ENCODE measurements at places on chromosomes 16 and 17. TPM values are rescaled to one million over a fixed set of nuclear protein-coding genes. Genes with fewer than 3 reads are reported as not detected.

GRCh38 chr17:66491213-66491612 is 188.8 kb downstream of the PRKCA start:
- no peak overlapping the region for H3K4me3 ChIP-seq
- no peaks in the 10 kb centered on the region for H3K36me3 ChIP-seq
- DNase-seq, result no peak
- no peaks in the 10 kb centered on the region for H3K27me3 ChIP-seq
- no peak overlapping the region for H3K27ac ChIP-seq

GRCh38 chr17:73748508-73748907 is 104.3 kb upstream of the SDK2 start:
- DNase-seq, result no peak
- peaks cover 18% of the 10 kb centered on the region for H3K4me1 ChIP-seq
- no peak overlapping the region for H3K27ac ChIP-seq
- no peak overlapping the region for H3K4me3 ChIP-seq

DNA sequence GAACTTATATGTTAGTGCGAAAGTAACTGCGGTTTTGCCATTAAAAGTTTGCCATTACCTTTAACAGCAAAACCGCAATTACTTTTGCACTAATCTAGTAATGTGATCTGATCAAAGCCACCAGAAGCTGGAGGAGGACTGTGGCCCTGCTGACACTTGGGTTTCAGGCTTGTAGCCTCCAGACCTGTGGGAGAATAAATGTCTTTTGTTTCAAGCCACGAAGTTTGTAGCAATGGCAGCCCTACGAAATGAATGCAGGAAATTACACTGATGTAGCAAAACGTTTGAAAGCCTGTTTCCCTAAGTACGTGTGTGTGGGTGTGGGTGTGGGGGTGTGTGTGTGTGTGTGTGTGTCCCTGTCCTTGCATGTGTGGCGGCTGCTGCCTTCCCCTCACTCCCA is 66.6 kb downstream of the WSB1 start:
- H3K36me3 ChIP-seq, result no peaks in the 10 kb centered on the region
- DNase-seq, result no peak
- no peaks in the 10 kb centered on the region for H3K4me1 ChIP-seq
- H3K27ac ChIP-seq, result no peak overlapping the region

- no peak within 1 kb of the TSS for H3K4me3 ChIP-seq
- DNase-seq, result no peak
- no peak within 1 kb of the TSS for H3K27ac ChIP-seq
- peaks cover 72% of the 10 kb centered on the region for H3K27me3 ChIP-seq
- peaks cover 5% of the 10 kb centered on the region for H3K4me1 ChIP-seq
Measured at GRCh38 chr17:48626245-48627117, at the start of gene HOXB9. Gene HOXB9, minus strand, starts transcription at chr17:48626358. Its CDS starts 89 bp downstream, at chr17:48626269.

- no peak for DNase-seq
- H3K4me3 ChIP-seq, result no peak overlapping the region
- peaks cover 16% of the 10 kb centered on the region for H3K4me1 ChIP-seq
- H3K36me3 ChIP-seq, result peaks cover 54% of the 10 kb centered on the region
- no peaks in the 10 kb centered on the region for H3K27me3 ChIP-seq
- H3K27ac ChIP-seq, result no peak overlapping the region
Measured at GRCh38 chr17:49836111-49837030, 11.5 kb downstream of the TAC4 start.

DNA sequence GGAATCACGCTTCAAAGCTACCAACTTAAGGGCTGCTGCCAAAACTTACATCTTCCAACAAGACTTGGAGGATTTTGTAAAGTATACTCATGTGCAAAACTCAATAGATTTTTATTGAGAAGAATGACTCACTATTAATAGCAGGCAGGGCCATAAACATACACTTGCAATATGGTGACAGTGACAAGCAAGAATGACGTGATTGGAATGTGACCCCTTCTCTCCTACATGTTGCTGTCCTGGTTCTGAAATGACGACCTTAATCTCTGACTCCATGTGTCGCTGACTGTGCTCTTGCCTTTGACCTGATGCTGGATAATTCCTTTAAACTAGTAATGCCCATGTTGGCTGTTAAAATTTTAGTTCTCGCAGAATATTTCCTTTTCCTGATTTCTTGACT is 174.5 kb downstream of the PARN start:
- DNase-seq, result no peak
- no peaks in the 10 kb centered on the region for H3K27me3 ChIP-seq
- no peak overlapping the region for H3K4me3 ChIP-seq
- H3K4me1 ChIP-seq, result no peaks in the 10 kb centered on the region

GRCh38 chr16:970386-970765 is 408 bp downstream of the LMF1 start:
- H3K4me1 ChIP-seq, result peaks cover 12% of the 10 kb centered on the region
- DNase-seq, result no peak
- no peaks in the 10 kb centered on the region for H3K27me3 ChIP-seq
- H3K27ac ChIP-seq, result peak overlapping the region; percentile 42
- H3K4me3 ChIP-seq, result peak overlapping the region; percentile 86
- peaks cover 20% of the 10 kb centered on the region for H3K36me3 ChIP-seq

DNA sequence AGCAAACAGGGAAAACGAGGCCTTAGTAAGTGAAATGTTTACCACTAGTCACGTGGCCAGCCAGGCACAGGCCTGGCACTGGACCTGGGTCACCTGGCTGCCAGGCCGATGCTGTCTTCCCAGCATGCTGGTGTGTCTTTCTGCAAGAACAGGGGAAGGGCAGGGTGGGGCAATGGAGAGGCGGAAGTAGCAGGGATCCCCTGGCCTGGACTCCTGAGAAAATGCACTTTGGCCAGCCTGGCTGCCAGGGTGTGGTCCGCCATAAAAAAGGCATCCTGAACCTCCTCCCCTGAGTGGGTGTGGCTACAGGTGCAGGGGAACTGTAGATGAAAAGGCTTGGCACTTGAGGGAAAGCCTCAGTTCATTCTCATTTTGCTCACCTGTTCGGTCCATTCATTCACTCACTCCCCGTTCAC is 1.0 kb upstream of the ANKRD40CL start:
- H3K4me3 ChIP-seq, result no peak overlapping the region
- no peak overlapping the region for H3K27ac ChIP-seq
- H3K36me3 ChIP-seq, result no peaks in the 10 kb centered on the region
- peaks cover 31% of the 10 kb centered on the region for H3K4me1 ChIP-seq
- no peaks in the 10 kb centered on the region for H3K27me3 ChIP-seq

DNA sequence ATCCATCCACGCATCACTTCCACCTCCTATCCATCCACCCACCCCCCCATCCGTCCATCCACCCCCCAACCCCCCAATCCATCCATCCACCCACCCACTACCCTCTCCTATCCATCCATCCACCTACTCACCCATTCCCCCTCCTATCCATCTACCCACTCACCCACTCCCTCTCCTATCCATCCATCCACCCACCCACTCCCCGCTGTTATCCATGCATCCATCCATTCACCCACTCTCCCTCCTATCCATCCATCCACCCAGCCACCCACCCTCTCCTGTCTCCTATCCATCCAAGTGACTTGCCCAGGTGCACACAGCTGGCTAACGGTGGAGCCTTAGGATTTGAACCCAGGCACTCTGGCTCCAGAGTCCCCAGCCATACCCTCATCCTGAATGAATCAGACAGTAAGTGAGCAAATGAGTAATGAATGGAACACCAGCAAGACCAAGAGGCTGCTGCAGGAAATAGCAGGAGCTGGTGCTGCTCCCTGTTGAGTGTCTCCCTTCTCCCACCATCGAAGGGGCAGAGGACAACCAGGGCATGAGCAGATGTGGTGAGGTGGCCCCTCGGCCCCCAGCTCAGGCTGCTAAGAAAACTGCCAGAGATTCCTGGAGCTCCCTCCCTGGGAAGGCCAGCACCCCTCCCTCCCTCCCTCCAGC is 62.5 kb downstream of the LITAF start:
- peaks cover 12% of the 10 kb centered on the region for H3K4me1 ChIP-seq
- H3K27ac ChIP-seq, result no peak overlapping the region
- H3K27me3 ChIP-seq, result peaks cover 15% of the 10 kb centered on the region

DNA sequence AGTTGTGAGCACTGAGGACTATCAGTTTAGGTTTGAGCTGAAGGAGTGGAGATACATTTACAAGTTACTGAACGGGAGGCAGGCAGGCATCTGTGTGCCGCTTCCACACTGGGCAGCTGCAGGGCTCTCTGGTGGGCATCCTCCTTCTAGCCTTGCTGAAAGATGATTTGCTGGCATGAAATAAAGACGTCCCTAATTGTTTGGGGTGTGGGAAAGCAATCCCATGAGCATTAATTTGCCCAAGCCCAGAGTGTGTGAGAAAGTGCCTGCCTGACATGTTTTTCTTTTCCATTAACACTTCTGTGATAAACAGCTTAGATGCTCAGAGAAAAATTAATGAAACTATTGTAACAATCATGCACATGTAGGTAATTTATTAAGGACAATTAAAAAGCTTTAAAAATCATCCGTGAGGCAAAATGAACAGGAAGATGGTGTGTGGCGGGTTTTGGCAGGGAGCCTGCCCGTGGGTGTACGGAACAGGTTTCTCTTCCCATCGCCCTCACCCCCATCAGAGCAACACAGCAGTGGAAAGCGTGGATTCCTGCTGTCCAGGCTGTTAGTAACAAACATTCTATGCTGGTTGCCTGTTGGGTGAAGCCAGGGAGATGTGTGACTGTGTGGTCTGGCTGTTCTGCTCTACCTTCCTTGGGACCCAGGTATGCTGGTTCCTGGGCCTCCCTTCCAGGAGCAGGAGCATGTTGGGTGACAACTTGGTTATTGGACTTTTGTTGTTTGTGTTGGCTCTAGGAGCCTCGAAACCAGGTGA is 191.9 kb downstream of the MSI2 start:
- H3K27ac ChIP-seq, result no peak overlapping the region
- DNase-seq, result no peak
- no peaks in the 10 kb centered on the region for H3K27me3 ChIP-seq
- no peaks in the 10 kb centered on the region for H3K36me3 ChIP-seq
- no peak overlapping the region for H3K4me3 ChIP-seq
- H3K4me1 ChIP-seq, result peaks cover 19% of the 10 kb centered on the region

DNA sequence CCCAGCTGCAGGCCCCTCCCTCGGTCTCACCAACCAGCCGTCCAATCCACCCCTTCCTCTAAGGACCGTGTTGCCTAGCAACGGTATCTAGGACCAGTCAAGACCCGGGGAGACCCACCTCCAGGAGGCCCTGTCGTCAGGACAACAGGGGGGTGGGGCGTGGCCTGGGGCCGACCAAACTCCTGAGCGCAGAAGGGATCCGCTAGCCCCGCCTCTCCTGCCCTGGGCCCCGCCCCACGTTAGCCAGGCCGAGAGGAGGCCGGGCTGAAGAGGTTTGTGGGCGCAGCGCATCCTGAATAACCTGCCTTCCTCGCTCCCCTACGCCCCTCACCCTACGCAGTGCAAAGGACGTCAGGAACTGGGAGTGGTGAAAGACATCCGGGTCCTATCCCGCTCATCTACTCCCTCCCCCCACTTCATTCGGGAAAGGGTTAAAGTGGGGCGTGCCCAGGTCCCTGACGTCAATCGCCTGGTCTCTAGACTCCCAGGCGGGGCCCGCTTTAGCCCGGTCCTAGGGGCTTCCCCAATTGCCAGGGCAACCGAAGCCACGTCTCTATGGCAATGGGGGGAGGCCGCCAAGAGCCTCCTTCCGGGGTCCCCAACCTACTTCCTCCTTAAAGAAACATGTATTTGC is 14.7 kb downstream of the DLG4 start:
- H3K27me3 ChIP-seq, result no peaks in the 10 kb centered on the region
- H3K4me1 ChIP-seq, result peaks cover 17% of the 10 kb centered on the region
- peak overlapping the region; percentile 60 for H3K27ac ChIP-seq
- peaks cover 28% of the 10 kb centered on the region for H3K36me3 ChIP-seq
- peak; percentile 94 for DNase-seq
- peak overlapping the region; percentile 9 for H3K4me3 ChIP-seq

DNA sequence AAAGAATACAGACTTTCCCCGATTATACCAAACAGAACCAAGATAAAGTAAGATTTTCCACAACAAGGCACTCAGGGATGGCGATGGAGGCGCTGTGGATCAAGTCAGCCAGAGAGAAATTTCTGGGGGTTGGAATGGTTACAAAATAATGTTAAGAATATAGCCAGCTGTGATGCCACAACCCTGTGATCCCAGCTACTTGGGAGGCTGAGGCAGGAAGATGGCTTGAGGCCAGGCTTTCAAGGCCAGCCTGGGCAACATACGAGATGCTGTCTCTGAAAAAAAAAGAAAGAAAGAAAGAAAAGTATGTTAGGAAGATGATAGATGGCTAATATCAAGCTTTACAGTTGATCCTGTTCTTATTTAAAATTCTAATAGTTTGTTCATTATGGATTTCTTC is 10.6 kb upstream of the ALOX12 start:
- H3K4me3 ChIP-seq, result no peak overlapping the region
- no peak for DNase-seq
- H3K4me1 ChIP-seq, result peaks cover 5% of the 10 kb centered on the region
- H3K27me3 ChIP-seq, result no peaks in the 10 kb centered on the region
- no peak overlapping the region for H3K27ac ChIP-seq

DNA sequence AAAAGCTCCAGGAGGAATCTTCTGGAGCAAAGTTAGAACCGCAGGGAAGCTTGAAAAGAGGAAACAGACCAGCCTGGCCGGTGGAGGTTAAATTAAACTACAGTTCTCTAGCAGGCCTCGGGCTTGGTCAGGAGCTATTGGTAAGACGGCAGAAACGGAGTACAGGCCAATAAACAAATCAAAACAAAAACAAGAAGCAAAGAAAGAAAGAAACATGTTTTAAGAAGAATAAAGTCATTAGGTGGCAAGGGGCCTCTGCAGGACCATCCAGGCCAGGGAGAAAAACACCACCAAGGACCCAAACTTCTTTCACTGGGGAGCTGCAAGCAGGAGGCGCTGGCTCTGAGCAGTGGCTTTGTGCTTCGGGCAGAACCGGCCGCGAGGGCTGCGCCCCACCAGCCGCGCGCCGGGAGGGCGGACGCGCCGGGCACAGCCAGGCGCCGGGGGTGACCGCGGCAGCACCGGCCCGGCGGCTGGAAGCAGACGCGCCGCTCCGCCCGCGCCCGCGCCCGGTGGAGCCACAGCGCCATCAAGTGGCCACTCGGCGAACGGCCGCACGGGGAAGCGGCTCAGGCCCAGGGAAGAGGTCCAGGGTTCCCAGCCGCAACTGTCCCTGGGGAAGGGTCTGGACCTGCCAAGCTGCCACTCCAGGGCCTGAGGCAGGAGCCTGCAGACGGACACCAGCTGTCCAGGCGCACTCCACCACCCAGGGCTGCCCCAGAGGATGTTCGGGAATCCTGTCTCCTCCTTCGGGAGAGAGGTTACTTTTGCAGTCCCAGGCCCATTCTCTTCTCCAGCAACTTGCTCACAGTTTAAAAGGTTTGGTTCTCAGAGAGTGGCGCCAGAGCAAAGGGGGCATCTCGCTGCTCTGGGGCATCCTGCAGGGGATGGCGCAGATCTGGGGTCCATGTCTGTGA is 419.4 kb downstream of the SOX9 start:
- H3K4me3 ChIP-seq, result peak overlapping the region; percentile 39
- no peaks in the 10 kb centered on the region for H3K4me1 ChIP-seq
- no peaks in the 10 kb centered on the region for H3K36me3 ChIP-seq
- H3K27ac ChIP-seq, result no peak overlapping the region
- DNase-seq, result peak; percentile 14

DNA sequence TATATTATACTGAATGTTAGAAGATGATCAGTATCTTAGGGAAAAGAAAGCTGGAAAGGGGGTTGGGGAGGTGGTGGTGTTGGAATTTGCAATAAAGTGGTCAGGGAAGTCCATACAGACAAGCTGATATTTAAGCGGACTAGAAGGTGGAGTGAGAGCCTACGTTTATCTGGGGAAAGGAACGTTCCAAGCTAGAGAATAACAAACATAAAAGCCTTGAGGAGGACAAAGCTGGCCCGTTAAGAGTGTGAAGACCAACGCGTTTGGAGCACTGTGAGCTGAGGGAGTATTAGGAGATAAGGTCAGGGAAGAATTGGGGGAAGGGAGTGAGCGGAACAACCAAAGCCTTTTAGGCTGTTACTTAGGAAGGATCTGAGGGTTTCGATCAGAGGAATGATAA is 1.4 kb downstream of the DDX42 start:
- peaks cover 34% of the 10 kb centered on the region for H3K4me1 ChIP-seq
- peak overlapping the region; percentile 93 for H3K27ac ChIP-seq
- H3K27me3 ChIP-seq, result no peaks in the 10 kb centered on the region
- DNase-seq, result no peak

Gene EXOC3L1
- 2.8 TPM for polyA plus RNA-seq

Gene CA4
- polyA plus RNA-seq, result not detected

Gene DNASE1L2
- polyA plus RNA-seq, result not detected

Gene SYNGR3
- polyA plus RNA-seq, result 0.27 TPM

Gene CLEC18A
- polyA plus RNA-seq, result not detected
